ENCODE measurements at places on chromosomes 7 and 10.
A peak's percentile ranks its signal among the peaks of the same experiment; 100 is the strongest.

DNA sequence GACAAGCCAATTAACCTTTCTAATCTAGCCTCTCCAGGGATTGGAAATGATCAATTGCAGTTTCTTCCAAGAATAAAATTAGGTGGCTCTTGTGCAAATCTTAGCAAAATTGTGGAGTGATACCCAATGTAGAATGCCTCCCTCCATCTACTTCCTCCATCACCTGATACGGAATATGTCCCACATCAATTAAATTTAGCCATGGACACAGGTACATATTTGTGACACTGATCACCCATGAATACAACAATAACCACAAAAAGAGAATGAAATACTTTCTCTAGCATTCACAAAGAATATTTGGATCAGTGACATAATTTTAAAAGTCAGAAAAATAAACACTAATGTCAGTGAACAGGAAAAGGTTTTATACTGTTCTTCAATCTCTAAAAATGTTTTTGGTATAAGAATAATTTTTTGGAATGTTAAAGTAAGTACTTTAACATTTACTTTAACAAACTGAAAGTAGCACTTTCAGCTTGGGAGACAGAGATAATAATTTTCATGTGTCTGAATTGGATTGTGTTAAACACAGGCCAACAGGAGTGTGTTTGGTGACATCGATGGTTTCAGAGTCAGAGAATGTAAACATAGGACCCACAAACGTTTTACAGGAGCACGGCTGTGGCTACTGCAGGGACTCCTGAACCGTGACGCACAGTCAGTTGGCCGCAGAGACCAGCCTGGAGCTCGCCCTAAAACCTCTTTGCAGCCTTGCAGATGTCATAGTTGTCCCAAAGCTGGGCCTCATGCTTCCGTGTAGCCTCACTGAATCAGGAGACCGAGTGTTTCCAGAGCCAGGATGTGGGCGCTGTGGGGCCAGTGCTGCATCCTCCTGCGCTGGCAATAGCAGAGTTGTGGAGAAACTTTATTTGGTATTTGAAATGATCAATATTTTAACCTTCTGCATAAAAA lies 7.2 kb downstream of the RBM20 start:
- DNase-seq = no peak

- DNase-seq = no peak
These were observed 6.6 kb downstream of the LAT2 start for GRCh38 chr7:74216361-74216761.

DNA sequence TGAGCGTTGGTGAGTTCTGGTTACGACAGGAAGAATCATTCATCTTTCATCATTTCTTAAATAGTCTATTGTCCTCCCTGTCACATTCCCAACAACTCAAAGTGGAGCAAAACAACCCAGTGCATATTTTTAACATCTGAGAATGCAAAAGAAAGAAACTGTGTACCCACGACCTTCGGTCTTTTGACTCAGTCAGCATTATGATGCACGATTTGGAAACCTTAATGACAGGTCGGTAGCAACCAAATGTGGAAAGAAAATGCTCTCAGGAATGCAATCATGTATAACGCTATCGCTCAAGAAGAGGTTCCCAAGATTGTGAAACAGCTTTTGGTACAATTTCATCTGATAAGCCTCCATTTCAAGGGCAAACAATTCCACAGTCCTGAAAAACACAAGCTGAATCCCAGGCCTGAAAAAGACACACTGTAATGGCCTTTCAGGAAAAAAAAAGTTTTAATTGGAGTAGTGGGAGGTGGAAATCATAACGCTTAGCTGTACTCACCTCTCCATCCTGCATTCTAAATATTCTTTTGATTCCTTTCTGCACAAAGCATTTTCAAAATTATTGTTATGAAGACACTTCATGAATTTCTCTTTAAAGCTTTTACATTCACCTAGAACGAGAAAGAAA lies 2.6 kb downstream of the COX19 start:
- peak; percentile 23 for DNase-seq

DNA sequence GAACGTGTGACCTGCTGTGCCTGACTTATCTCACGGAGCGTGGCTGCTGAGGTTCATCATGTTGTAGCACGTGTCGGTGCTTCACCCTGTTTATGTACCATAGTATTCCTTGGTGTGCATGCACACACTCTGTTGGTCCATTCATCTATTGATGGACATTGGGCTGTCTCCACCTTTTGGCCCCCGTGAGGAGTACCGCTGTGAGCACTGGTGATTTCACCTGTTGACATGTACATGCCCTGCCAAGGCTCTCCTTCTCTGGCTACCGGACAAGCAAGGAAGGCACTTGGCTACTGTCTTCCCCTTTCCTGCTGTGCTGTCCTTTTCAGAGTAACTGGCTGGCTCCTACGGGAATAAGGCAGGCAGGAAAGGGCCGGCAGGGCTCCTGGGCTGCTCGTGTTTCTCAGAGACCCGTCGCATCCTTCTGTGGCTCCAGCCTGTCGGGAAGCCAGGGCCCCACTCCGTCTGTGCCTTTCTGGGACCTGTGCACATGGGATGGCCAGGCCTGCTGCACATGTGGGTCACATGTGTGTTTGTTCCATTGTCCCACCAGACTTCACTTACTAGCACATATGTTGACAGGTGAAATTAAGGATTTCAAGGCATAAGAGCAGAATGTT lies 17.8 kb upstream of the TBRG4 start:
- no peak for DNase-seq

GRCh38 chr7:55252386-55252785 lies 112.8 kb upstream of the LANCL2 start:
- DNase-seq = no peak

GRCh38 chr7:80054356-80054755 lies 80.3 kb upstream of the GNAI1 start:
- no peak for DNase-seq

- DNase-seq = no peak
These were observed 300.6 kb downstream of the ZEB1 start for GRCh38 chr10:31619531-31620061.

Measured in DMS79 (cell line).